ENCODE measurements at places on chromosomes 3 and 15.
A peak's percentile ranks its signal among the peaks of the same experiment; 100 is the strongest.

GRCh38 chr15:32721596-32721995 is 3.8 kb downstream of the GREM1 start:
- no peak for DNase-seq

- DNase-seq: no peak
Observed at GRCh38 chr3:87607234-87607633, 330.9 kb upstream of the POU1F1 start.

DNA sequence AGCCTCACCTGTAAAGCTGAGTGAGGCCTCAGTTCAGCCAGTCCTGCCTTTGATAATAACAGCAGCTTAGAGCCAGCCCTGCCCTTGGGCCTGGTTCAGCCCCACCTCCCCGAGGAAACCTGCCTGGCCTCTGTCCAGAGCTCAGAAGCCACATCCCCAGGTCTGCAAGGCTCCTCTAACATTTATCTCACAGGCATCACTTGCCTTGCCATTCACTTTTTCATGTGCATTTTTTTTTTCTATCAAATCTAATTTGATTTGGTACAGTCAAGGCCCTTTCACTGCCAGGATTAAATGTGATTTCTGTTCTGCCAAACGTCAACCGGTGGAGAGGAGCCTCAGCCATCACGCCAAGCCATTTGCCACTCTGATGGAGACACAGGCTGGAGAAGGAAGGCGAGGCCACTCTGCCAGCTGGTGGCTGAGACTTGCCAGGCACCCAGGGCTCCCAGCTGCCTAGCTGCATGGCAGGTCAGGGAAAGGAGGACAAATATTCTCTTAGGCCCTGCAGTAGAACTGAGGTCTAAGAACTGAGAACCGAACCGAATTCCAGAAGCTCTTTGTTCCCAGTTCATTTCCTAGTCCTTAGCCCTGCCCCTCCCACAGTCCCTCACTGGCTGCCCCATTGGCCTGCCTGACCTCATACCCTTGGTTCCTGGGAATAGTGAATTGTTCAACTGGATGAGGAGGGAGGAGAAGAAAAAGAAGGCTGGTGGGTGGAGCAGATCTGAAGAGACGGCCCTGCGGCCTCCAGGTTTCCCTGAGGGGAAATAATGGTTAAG is 76.4 kb downstream of the SPSB4 start:
- DNase-seq: no peak

GRCh38 chr3:186105543-186105942 is 3.3 kb downstream of the ETV5 start:
- DNase-seq: no peak

- no peak for DNase-seq
Observed at GRCh38 chr3:9422712-9423424, 25.5 kb downstream of the SETD5 start.

- DNase-seq: no peak
Observed at GRCh38 chr3:120908795-120909601, 993 bp downstream of the STXBP5L start.

- DNase-seq: peak; percentile 90
Observed at GRCh38 chr15:75029378-75030022, 6.1 kb downstream of the PPCDC start.

DNA sequence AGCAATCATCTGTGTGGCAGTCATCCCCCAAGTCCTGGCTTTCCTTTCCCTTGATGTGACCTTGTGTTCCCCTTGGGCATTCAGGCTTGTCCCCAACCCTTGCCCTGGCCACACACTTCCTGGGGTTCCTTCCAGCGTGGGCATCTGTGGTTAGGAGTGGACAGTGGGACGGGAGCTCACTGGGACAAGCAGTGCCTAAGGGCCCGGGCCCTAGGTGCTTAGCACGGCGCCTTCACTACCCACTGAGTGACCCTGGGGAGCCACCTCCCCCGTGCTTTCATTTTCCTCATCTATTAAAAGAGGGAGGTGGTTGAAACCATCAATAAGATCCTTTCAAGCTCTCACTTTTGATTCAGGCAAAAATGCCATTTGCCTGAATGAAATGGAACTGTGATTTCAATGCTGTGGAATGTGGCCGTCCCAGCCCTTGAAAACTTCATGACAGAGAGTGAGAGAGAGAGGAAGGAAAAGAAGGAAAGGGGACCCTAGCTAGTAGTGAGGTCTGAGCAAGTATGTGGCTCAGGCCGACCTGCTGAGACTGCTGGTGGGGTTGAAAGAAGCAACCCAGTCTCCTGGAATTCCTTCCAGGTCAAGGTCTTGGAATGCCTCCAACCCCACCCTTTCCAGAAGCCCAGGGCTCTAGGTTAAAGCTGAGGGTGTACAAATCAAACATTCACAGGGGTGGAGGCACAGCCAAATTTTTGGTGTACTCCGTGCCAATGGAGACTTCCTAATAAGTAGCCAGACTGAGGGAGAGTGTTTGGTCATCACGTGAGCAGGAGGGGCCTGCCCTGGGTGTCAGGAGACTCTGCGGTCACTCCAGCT is 302.9 kb downstream of the TLE3 start:
- DNase-seq: no peak

DNA sequence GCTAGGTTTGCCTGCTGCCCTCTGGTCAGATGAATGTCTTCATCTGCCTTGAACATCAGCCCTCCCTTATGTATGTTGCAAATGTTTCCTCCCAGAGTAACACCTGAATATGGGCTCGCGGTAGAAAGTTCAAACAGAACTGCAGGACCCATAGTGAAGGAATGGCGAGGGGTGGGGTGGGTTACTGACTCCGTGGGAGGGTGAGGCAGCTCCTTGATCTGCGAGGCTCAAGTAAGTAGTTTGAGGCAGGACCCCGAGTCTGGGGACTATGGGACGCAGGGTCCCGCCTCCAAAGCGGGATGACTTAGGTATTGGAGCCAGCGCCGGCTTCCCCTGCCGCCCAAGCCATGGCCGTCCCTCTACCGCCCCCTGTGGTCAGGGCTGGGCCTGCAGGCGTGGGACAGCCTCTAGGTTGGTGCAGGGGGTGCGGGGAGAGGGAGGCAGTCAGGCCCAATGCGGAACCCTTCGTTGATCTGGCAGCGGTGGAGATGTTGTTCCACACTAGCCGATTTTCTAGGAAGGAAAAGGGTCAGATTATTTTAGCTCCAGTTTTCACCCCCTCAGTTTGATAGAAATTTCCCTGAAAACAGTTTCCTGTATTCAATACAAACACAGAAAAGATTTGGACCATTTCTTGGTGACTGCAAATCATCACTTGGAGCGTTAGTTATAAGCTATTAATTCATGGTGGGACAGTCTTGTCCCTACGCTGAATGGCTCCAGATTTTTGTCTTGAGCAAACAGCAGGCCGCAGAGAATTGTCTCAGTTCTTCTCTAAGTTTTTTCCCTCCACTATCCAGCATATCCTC is 72.3 kb downstream of the CORO2B start:
- peak; percentile 26 for DNase-seq

DNA sequence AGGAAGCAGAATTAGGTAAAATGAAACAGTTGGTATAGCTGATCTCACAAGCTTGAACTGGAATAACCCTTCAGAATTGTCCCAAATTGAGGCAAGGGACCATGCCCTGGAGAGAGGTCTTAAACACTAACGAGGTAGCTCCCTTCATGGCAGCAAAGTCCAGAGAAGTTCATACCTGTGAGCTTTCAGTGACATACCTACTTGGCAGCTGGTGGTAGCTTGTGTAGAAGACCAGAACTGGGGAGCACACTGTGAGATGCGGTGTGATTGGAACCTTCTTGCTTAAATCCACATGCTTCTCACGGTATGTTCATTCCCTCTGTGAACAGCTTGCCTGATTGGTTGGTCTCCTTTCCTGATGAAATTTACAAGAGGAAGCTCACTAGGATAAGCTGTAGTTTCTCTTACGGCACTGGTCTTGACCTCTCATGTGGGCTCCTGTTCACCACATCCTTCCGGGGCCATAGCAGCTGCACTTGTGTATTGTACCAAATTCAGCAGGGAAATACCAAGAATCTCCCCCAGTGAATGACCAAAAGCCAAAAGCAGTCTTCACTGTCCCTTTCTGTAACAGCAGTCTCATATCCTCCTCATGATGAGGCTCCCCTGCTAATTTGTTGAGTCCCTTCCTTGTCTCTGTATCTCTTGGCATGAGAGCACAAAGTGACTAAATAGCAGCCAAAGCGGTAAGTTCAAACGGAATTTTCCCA is 483.7 kb upstream of the FRG2C start:
- no peak for DNase-seq

DNA sequence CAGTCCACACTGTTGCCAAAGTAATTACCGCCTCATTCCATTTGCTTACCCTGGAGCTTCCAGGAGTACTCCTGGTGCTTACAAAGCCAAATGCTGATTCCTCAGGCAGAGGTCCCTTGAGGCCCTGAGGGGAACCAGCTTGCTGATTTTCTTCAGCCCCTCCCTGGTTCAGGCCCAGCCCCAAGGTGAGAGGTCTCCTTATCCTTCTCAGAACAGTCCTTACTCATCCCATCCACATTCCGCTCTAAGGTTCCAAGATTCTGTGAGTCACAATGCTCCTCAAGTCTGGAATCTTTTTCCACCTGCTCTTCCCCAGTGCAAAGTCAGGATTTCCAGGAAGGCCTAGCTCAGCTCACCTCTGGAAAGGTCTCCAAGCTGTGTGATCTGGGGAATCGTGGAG is 1.8 kb upstream of the ATP10A start:
- DNase-seq: no peak

- DNase-seq: no peak
Observed at GRCh38 chr15:95182091-95182490, 950.7 kb downstream of the MCTP2 start.

DNA sequence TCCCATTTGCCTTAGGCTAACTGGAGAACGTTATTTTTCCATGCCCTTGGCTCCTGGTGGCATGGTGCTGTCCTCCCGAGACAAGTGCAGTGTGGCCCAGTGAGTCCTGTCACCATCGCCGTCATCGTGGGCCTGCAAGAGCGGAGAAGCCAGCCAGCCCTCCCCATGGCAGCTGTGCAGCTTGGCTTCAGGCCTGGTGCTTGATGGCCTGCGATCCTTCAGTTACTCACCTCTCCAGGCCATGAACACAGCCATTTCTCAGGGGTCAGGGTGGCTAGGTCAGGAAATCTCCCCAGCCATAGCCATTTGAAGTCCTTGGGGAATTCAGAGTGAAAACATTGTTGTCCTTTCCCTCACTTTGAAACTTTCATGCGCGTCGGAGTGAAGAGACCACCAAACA is 189.0 kb upstream of the RGMA start:
- DNase-seq: no peak

DNA sequence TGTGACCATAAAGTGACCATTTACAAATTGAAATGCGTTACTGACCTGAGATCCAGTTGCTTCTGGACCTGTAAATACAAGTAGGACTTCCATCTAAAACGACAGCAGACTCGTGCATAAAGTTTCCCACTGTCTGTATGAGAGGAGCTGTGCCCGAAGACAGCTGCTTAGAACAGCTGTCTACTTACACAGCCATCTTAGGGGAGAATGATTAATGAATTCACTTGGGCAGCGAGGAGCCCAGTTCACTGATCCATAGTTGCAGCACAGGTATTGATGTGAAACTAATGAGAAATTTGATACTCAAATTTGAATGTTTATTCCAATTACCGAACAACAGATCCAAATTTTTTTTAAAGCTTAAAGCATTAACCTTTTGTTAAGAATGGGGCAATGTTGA is 748.1 kb downstream of the NR2F2 start:
- DNase-seq: no peak

- no peak for DNase-seq
Observed at GRCh38 chr15:85402195-85402881, 21.9 kb downstream of the AKAP13 start.

DNA sequence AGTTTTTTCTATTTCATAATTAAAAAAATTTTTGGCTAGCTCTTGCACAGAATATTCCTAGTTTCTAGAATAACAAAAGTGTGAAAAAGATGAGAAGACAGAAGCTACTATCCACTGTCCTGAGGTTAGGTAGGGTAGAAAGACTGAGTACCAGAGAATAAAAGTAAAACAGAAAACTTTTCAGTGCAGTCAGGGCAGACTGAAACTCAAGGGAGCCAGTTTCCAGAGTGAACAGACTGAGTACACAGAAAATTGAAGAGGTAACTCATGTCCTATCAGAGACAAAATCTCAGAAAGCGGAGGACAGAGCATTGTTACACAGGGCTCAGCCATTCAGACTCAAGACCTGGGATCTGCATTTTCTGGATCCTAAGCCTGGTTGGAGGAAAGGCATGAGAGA is 8.8 kb upstream of the FBXO40 start:
- DNase-seq: no peak

DNA sequence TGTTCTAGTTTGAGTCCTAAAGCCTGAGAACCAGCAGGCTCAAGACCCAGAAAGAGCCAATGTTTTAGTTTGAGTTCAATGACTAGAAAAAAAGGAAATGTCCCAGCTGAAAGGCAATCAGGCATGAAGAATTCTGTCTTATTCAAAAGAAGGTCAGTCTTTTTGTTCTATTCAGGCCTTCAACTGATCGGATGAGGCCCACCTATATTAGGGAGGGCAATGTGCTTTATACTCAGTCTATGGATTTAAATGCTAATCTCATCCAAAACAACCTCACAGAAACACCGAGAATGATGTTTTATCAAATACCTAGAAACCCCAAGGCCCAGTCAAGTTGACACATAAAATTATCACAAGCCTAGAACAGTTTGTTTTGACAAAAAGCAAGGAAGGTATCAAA is 4.0 kb downstream of the MNS1 start:
- no peak for DNase-seq

DNA sequence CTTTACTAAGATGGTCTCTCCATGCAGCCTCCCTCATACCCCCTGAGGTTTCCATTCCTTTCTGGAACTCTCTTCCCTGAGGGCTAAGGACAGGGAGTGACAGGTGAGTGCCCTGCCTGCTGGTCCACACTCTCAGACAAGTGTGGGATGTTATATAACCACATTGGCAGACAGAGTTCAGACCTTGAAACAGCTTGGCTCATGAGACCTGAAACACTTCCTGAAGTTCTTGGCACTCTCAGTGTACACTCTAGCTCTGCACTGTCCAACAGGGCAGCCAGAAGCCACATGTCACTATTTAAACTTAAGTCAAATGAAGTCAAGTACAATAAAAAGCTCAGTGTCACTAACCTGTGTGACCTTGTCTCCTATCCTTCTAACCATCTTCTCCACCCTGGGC is 188.5 kb downstream of the ZNF621 start:
- no peak for DNase-seq

DNA sequence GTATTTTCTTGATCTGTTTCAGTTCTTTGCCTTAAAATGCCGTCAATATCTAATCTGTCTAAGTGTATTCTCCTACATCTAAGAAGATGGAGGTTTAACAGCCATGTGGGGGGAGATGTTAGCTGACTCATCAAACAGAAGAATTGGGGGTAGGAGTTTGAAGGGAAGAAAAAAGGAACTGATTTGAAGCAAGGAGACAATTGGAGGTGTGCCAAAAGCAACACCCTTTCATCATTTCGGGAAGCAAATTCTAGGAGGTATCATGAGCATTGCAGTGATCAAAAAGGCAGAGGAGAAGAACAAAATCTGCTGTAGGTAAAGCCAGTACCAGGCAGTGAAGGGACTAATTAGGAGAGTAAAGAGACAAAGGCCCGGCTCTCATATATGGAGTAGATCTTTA is 337.3 kb upstream of the TBC1D5 start:
- DNase-seq: no peak

- no peak for DNase-seq
Observed at GRCh38 chr15:27458345-27459084, 487.5 kb downstream of the GABRG3 start.

All from activated CD4-positive, alpha-beta T cell treated with anti-CD3 and anti-CD28 coated beads, Interleukin-2, amount 50 U/mL, for 1 hour (primary cell).